ENCODE measurements at places on chromosomes 11 and 22.

- no peak for DNase-seq
These were observed 86.5 kb upstream of the SHANK2 start for GRCh38 chr11:71338801-71339395.

DNA sequence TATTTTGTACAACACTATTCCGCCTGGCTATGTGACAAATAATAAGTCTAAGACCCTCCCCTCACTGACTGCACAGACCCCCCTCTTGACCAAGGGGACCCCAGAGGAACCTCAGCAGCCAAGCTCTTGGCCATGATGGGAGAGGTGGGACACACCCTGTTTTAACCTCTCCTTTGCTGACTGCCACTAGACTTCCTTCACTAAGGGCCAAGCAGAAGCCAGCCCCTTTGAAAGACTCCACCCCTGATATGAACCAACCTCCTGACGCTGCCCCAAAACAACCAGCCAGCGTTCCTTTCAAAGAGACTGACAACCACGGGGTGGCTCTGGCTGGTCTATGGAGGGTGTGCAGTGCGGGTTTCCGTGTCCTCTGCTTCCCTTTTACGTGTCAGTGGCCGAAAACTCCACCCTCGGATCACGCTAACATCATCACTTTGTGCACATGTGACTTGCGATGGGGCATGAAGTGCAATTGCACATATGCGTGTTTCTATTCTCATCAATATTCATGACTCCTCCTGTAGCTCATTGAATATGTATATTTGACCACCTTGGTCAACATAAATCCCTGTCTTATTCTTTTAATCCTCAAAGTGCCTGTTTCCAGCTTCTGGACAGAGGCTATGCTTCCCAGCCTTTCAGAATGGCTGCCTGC lies 643.9 kb downstream of the TBC1D22A start:
- DNase-seq: no peak

GRCh38 chr22:40753114-40753513 lies 66.0 kb downstream of the SLC25A17 start:
- no peak for DNase-seq

DNA sequence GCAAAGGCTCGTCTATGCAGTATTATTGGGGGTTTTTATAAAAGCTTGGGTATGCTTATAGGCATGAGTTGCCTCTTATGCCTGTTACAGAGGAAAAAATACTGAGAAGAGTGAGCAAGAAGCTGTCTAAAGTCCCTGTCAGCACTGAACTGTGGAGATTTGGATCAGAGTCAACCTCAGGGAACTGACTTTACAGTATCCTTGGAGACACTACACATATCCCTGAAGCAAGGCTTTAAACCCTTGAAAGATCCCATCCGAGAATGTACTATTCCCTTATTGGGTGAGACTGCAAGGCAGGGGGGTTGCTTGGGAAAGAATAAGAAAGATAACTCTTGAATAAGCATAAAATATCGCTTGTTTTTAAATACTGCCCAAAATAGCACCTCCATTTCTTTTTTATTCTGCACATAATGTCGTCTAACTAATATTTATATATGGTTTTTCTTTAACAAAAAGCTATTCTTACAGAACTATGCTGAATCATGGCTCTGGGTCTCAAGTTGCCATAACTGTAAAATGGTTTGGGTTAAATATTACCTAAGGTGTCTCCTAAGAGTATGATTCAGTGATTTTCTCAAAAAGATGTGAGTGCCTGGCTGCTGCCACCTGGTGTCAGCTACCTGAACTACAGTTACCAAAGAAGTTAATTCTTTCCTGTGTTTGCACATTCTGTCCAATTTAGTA lies 1062.8 kb downstream of the DLG2 start:
- peak; percentile 59 for DNase-seq

DNA sequence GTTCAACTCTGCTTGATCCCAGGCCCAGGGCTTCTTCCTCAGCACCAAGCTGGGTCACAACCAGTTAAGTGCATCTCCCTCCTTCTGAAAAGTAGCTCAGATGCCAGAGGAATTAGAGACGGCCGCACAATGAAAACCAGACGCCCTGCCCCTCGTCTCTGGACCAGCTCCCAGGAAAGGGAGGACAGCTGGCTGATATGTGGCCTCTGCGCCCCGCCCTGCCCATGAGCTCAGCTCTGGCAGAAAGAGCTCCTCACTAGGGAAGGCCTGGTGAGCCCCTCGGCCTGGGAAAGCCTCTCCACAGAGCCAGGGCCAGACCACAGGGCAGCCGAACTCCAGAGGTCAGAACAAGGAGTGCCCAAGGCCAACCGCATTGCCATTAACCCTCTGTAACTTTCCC lies 18.1 kb upstream of the SCGB1A1 start:
- DNase-seq: no peak

DNA sequence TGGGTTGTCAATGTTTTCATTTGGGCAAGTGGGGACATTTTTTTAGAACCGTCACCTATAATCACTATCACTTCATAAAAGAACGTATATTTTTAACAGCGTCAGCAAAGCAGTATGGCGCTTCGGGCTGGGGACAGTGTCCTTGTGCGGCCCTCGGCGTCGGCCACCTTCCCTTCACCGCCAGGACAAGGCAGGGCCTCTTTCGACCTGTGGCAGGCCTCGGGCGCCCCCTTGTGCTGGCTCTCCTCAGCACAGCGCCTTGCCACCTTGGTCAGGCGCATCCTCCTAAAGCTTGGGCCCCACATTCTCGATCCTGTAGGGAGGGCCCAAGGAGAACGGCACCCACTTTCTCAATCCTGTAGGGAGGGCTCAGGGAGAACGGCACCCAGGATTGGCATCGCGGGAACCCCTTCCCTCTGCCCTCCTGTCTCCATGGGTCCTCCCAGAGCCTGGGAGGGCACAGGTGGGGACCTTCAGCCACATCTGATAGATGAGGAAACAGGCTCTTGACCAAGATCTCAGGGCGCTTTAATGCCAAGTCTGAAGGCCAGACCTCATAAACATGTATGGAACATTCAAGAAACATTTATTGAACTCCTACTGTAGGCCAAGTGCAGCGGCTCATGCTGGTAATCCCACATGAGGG lies 11.5 kb upstream of the FADD start:
- DNase-seq: peak; percentile 67

DNA sequence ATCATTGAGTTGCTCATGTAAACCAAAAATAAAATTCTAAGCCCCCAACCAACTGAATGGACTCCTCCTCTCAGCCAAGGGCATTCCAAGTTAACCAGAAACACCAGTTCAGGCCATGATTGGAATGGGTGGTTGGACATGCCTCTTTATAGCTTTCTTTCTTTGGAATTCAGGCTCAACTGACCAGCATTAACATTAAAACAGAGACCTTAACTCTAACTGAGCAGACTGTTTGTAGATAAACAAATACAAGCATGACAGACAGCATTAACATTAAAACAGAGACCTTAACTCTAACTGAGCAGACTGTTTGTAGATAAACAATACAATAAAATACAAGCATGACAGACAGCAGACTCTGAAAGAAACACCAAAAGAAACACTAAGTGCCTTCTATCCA lies 278.2 kb downstream of the DLG2 start:
- DNase-seq: no peak

DNA sequence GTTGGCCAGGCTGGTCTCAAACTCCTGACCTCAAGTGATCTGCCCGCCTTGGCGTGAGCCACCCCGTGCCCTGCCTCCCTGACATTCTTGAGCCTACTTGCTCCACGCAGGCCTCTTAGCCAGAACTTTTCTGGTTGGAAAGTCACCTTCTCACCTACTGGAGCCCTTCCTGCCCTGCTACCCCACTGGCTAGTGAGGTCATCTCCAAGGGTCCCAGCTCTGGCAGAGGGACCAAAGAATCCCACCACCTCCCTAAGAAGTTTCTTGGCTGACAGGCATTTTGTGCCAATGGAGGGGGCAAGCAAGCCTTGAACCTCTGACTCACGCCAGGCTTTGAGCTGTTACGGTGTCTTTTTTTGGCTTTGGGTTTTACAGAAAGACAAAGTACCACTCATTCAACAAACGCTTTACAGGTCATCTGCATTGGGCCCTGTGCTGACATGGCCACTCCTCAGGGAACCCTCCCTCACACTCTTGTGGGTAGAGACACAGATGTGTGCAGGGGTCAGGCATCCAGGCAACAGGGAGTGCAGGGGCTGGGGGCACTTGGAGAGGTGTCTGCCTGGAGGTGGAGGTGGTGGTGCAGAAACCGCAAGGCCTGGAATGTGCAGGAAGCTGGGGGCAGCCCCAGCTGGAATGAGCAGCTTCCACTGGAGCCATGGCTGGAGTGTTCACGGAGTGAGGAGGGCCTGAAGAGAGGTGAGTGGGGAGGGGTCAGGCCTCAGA lies 27.1 kb upstream of the WNT11 start:
- no peak for DNase-seq

DNA sequence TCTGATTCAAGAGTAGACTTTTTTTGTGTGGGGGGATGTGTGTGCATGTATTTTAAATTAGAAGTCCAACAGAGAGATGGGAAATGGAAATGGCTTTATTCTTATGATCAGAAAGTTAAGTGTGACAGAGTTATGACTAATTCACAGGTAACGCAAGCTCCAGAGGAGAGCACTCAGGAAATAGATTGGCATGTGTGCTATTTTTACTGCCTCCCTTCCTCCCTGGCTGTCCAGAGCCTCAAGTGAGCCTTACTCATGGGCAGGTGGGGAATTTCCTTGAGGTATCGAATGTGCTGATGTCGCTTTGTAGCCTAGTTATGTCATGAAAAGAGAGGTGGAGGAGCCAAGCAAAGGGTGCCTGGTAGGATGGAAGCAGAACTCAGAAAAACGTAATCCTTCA lies 70.3 kb upstream of the BDNF start:
- DNase-seq: peak; percentile 63

- DNase-seq: no peak
These were observed 351.1 kb downstream of the BUD13 start for GRCh38 chr11:116421529-116422185.

DNA sequence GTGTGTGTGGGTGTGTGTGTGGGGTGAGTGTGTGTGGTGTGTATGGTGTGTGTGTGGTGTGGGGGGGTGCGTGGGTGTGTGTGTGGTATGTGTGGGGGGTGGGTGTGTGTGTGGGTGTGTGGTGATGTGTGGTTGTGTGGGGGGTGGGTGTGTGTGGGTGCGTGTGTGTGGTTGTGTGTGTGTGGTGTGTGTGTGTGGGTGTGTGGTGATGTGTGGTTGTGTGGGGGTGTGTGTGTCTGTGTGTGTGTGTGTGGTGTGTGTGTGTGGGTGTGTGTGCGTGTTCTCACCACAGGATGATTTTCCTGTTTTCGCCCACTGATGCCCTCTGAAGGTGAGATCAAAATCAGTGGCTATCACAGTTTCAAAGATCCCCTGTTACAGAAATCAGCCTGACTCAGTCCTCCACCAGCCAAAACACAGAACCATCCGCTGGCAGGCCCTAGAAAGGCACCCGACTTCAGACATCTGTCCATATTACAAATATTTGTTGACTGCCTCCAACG lies 24.7 kb downstream of the CPT1A start:
- DNase-seq: no peak

GRCh38 chr11:42049186-42049585 lies 589.7 kb upstream of the LRRC4C start:
- no peak for DNase-seq

DNA sequence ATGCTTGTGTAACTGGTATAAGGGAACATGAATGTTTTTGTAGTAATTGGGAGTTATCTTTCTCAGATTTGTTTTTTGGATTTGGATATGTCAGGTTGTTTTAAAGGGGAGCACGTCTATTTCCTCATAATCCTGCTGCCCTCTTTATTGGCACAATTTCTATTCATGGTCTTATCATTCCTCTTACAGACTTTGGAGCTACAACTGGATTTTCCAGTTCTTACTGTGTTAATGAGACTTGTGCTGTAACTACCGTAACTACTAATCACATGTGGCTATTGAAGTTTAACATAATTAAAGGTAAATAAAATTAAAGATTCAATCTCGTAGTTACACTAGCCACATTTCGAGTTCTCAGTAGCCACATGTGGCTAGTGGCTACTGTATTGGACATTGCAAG lies 1.9 kb downstream of the FDX1 start:
- no peak for DNase-seq

DNA sequence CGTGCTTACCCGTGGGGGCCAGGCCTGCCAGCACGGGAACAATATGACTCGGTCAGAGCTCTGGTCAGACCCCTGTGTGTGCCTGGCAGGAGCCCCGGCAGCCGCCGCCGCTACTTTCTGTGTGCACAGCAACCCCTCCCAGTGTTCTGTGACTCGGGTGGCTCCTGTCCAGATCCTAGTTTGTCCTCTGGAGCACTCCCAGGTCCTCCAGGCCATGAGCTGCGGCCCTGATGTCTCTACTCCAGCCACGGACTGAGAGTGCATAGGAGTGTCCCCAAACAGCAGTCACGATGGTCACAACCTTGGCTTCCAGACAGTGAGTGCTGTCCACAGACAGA lies 3.2 kb downstream of the NDUFS8 start:
- no peak for DNase-seq

DNA sequence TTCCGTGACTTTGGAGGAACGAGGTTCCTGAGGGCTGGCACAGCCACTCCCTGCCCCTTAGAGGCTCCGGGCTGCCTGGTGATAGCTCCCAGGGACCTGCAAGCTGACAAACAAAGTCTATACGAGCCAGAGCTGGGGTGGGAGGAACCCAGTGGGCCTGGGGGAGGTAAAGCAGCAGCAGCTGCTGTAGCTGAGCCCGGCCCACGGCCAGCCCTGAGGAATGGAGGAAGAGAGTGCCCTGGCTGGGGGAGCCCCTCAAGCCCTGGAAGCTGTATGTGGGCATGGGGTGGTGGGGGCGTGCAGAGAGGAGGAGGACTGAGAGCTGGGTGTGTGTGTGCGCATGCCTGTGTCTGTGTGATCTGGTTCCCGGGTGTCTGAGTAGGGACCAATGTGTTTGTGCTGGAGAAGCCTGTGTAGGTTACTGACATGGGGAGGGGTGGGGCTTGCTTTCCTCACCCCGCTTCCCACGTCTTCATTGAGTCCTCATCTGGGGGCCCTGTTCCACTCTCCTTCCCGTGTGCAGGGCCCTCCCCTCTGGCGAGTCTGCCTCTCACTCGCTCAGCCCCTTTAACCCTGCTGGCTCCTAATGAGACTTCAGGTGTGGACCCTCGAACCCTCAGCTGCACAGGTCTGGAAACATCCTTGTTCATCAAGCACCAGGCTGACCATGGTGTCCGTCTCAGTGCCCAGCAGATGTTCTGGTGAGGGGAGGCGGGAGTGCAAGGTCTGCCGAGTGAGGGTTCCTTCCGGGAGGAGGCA lies 10.8 kb downstream of the ST3GAL4 start:
- no peak for DNase-seq

DNA sequence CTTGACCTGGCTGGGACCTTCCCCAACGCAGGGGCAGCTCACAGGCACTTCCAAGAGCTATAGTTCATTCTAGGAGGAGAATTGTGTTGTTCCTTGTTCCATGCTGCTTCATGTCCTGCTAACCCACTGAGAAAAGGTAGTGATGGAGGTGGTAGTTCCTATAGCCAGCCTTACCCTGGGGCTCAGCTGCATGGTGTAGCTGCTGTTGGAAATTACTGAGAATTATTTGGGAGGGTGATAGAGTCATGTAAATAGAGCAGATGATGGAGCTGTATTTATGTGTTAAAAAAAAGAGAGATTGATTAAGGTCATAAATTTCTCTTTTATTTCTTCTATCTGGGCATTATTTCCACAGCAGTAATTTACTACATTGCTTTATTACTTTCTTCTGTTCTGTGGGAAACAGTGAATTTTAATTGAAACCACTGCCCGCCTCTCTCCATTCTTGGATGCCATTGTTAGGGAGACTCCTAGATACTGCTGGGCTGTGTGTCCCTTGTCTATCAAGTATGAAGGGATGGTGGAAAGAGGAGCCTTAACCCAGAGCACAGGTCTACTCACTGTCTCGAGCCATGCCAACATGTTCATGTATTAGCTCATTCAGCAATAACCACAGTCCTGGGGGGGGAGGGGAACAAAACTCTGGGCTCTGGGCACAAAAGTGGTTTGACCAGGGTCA lies 309.2 kb downstream of the FAT3 start:
- no peak for DNase-seq

- no peak for DNase-seq
These were observed 36.6 kb downstream of the PARVG start for GRCh38 chr22:44217346-44217745.

Data from trophoblast cell (in vitro differentiated cells and primary cell).